ENCODE measurements at places on chromosomes 16 and 17.

DNA sequence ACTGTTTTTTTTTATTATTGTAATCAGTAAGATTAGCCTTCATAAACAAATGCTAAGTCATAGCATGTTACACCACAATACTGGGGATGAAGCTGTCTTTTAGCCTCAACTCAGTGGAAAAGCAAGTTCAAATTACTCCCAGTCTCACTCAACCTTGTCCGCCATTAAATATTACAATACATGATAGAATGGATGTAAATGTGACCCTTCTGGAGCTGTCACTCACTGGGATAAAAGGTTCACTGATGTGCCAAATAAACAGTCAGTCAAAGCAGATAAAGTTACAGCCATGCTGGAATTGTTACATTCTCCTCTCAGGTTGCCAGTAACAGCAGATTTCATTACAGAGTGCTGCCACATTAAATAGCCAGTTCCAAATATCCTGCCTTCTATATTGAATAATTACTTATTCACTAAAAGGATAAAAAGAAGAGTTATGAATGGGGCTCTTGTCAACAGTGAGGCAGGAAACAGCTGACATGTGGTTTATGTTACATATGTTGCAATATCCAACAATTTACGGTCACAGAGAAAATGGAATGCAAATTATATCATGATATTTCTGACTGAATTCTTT, 53.4 kb downstream of the BRIP1 start:
- DNase-seq = no peak

DNA sequence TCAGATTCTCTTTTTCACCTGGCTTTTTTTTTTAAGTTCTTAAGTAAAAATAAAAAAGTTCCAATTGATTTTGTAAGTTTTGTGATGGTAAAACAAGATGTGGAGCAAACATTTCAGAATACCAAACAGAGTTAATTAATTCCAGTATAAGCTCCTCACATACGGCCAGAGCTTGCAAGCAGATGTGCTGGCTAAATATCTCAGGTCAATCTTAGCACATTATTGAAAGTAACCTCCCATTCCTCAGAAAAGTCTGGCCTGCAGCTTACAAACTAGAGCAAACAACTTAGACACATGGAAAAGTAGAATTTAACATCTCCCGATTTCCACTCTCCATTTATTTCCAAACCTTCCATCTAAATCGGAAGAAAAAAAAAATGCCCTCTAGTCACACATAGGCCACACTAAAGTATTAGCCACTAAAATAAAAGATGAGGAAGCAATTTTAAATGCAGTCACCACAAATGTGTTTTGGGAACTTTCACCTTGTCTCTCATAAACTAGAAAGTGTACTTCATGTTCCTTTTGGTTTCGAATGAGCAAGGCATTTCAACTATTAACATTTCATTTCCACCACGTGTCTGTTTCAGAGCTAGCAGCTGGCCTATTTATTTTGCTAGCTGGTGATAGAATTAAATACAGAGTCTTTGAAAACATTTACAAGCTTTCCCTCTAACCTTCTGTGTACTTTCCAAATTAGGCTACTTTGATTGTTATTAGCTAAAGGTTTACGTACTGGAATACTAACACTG, 143.3 kb downstream of the STX8 start:
- no peak for DNase-seq

- DNase-seq = no peak
Measured at GRCh38 chr16:2969545-2970521, 685 bp downstream of the PAQR4 start.

DNA sequence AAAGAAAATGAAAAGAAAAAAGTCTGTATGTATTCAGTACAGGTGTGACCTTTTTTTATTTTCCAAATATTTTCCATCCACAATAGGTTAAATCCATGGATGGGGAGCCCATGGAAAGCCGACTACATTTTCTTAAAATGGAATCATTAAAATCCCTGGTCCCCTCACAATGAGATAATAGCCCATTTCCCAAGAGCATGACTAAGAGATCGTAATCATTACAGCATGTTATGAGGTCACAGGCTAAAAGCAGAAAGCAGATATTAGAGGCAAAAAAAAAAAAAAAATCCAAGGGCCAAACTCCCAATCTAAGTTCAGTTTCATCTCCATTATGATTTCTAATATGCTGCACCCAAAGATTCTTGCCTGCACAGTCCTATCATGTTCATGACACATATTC, 44.7 kb downstream of the CYTH1 start:
- no peak for DNase-seq

GRCh38 chr17:30421592-30421991, 42.9 kb downstream of the CPD start:
- no peak for DNase-seq

- DNase-seq = no peak
Measured at GRCh38 chr16:554640-555365, 5.4 kb upstream of the PRR35 start.

DNA sequence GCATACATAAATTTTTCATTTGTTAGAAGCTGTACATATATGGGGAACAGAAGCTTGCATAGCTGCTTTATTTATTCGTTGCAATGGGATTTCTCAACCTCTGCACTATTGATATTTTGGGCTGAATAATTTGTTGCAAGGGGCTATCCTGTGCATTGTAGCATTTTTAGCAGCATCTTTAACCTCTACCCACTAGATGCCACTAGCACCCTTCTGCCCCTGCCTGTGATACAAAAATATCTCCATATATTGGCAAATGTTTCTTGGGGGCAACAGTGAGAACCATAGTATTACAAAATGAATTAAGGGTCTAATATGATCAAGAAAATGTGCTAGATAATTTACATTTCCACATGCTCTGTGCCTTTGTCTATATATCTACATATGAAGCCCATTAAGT, 1401.0 kb downstream of the CDH11 start:
- DNase-seq = no peak

GRCh38 chr16:65754820-65755691, 611.4 kb upstream of the CDH5 start:
- DNase-seq = no peak

- no peak for DNase-seq
Measured at GRCh38 chr16:1330931-1331711, 2.3 kb upstream of the BAIAP3 start.

Data from HS-27A (cell line).